Thoracic aorta (tissue), 2 donors: ENCODE measurements at places on chromosomes 7 and 10. TPM values are rescaled to one million over a fixed set of nuclear protein-coding genes. Genes with fewer than 3 reads are reported as not detected.

DNA sequence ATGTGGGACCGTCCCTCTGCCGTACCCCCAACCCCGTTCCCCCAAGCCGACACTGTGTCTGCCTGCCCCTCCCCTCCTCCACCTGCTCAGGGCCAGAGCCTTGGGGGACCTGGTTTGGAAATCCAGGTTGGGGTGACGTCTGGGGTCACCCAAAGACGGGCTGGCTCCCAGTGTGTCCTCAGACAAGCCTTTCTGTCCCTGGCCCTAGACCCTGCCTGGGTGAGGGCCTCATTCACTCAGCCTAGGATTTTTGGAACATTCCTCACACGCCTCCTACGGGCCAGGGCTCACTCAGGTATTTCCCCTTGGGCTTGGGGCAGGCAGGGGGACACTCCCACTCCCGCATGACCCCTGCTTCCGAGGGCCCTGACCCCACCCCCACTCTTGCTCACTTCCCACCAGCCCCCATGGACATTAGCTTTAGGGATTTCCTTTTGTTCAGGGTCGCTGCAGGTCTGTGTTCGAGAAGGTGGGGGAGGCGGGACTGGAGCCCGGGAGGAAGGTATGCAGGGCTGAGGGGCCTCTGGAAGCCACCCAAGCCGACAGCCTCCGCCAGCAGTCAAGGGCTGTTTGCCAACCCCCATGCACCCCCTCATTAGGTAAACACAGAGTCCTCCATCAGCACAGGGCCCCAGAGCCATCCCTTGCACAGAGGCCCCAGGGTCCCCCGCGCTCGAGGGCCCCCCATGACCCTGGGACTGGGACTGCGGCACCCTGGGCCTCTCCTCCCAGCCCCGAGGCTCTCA, 35.1 kb downstream of the PDGFA start:
- H3K4me3 ChIP-seq, result no peak overlapping the region
- no peaks in the 10 kb centered on the region for H3K36me3 ChIP-seq
- peaks cover 2% of the 10 kb centered on the region for H3K4me1 ChIP-seq

DNA sequence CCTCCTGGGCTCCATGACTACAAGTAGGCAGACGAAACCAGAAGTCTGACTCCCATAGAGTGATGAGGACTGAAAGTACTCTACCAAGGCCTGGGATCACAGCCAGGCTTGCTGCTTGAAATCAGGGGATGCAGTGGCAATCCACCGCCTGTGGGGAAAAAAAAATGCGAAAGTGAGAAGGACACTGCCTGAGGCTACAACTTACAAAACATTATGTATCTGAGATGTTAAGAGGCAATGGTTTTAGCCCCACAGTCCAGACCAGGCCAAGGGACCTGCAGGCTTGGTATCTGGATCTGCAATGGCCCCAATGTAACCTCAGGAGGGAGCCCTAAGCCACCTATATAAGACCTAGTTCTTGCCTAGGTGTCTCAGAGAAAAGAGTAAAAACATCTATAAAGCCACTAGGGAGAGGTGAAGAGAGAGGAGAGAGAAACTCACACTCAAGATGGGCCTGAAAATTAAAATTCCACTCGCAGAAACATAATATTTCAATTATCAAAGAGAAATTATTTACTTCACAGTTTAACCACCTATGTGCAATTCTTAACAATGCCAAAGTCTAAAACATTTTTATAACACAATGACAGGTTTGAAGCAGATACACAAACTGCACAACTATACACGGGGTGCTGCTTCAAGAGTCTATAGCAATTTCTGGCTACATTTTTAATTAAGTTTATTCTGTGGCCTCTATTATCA, 13.9 kb downstream of the DNAJC1 start:
- H3K27me3 ChIP-seq, result no peaks in the 10 kb centered on the region
- H3K36me3 ChIP-seq, result no peaks in the 10 kb centered on the region
- no peak overlapping the region for H3K27ac ChIP-seq
- H3K4me1 ChIP-seq, result no peaks in the 10 kb centered on the region

GRCh38 chr10:100470367-100470766, 7.6 kb downstream of the WNT8B start:
- H3K4me1 ChIP-seq, result no peaks in the 10 kb centered on the region
- no peak overlapping the region for H3K27ac ChIP-seq
- no peaks in the 10 kb centered on the region for H3K36me3 ChIP-seq
- DNase-seq, result no peak
- H3K27me3 ChIP-seq, result no peaks in the 10 kb centered on the region

DNA sequence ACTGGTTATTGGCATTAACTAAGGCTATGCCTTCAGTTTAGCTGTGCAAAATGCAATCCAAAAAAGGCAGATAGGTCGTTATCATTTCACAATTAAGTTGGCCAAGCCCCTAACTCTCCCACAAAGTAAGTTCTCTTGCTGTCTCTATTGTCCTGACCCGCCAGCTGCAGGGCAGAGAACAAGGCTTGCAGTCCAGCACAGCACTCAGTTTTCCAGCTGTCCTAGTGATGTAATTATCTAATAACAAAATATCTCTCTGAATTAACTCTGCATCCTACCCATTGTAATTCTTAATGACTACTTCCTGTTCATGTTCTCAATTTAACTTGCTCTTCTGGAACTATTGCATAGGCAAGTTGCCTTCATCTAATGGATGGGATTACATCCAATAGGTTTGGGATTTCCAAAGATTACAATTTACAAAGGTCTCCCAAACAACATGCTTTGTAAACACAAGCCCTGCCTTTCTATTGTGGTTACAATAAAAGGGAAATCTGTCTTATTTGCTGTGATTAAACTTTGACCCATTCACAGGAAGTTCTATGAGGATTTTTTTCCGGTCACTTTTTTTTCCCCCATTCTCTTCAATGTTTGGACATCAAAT, 55.2 kb downstream of the CDK6 start:
- H3K27me3 ChIP-seq, result no peaks in the 10 kb centered on the region
- no peak for DNase-seq
- peaks cover 49% of the 10 kb centered on the region for H3K4me1 ChIP-seq
- no peak overlapping the region for H3K27ac ChIP-seq
- H3K36me3 ChIP-seq, result no peaks in the 10 kb centered on the region

DNA sequence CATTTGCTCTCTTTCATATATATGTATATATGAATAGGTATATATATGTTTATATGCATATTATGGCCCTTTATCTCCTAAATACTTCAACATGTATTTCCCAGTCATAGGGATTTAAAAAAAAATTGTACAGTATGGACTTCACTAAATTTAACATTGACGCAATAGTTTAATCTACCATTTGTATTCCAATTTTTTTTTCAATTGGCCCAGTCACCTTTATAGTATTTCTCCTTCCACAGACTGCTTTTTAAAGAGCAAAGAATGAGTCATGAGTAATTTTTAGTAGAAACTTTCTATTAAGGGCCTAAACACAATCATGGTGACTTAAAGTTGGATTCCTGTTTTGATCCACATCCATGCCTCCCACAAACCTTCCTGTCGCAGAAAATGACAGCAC, 20.5 kb downstream of the CCSER2 start:
- peak overlapping the region; percentile 34 for H3K4me3 ChIP-seq
- no peak for DNase-seq
- peak overlapping the region; percentile 76 for H3K27ac ChIP-seq
- H3K27me3 ChIP-seq, result no peaks in the 10 kb centered on the region

The ADARB2 gene
- total RNA-seq, result 0.71 TPM
